Lower leg skin (tissue), 4 donors: ENCODE measurements at places on chromosomes 2 and 18.
A peak's percentile ranks its signal among the peaks of the same experiment; 100 is the strongest.

GRCh38 chr2:17892770-17893534 lies 14.5 kb downstream of the KCNS3 start:
- DNase-seq: no peak

GRCh38 chr2:60836491-60836890 lies 44.9 kb upstream of the REL start:
- DNase-seq: no peak

DNA sequence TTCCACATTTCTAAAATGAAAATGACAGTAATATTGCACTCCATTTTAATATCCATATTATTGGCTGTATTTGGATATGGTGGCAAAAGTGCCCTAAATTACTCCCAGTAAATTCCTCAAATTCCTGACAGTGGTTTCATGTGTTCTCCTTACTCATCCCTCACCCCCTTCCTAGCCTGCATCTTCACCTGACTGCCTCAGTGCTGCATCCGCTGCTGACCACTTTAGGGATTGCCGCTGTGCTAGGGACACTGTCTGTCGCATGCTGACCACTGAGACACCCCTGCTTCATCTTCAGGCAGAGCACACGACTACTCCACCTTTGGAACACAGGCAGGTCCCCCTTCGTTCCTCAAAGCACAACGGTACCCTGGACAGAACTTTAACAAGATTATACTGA lies 32.6 kb downstream of the DSEL start:
- no peak for DNase-seq

DNA sequence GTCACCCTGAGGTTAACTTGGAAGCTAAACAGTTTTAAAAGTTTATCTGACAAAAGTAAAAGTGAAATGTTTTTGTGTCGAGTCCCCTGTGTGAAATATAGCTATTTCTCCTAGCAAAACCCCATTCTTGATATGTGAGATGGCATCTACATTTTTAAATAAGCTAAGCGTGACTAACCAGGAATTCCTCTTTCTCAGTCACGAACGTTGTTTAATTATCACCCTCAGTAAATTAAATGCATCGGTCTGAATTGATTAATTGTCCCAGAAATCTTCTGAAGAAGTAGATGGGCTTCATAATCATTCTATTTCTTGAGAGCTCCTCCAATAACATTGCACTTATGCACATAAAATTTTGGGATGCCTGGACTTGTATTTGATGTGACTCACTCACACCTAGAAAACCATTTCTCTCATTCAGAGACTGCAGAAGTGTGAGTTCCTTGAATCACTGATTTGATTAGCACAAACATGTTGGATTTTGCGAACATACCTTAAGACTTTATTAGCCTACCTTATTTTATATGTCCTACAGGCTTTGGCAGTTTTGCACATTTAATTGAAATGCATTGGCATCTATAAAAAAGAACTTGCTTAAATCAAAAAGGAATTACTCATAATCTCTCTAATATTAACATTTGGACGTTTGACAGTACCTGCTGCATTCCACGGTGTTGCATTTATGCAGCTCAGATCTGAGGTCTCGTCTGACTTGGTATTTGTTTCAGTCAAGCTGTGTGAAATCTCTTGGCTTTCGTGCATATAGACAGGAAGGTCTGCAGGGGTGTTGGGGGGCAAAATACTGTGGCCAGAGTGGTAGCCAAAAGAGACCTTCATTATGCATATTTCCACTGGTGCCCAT lies 475.2 kb downstream of the EPHA4 start:
- no peak for DNase-seq

DNA sequence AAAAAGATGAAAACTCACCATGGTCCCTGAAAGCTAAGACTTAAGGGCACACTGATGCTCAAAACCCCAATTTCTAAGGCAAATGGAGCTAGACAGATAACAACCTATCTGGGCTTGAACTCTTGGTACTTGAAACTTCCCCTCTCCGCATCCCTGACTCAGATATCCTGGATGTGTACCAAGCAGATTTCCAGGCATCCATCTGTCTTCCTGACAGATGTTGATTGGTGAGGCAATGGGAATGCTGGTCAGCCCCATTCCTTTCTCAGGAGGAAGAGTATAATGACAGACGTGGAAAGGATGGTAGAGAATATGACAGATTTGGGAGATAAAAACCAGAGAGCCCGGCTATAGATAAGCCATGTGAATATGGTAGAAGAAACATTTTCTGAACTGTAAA lies 69.2 kb downstream of the ADD2 start:
- no peak for DNase-seq

DNA sequence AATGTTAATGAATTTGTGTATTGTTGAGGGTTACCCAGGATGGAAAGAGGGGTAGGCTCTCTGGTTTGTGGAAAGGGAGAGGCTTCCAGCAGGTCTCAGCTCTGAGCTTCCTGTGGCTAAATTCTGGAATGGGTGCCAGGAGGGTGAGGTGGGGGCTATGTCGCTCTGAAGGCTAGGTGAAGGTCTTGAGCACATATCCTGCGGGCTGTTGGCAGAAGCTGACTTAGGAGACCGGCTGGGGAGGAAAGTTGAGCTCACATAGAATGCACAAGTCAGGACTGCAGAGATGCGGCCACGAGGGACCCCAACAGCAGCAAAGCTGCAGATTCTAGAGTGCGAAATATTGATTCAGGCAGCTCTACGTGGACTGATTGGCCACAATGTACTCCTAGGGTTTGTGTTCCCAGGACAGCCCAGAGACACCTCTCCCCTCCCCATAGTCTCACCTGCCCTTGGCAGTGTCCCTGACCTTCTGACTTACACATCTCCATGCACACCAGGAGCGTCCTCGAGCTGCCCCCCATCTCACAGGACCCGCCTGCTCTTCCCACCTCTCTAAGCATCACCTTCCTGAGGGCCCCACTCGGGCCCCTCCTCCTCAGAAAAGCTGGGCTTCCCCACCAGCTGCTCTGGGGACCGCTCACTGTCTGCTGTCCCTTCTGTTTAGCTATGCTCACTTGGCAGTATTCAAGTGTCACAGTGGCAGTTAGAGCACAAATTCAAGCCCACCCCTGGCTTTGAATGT lies 72.6 kb downstream of the ALK start:
- no peak for DNase-seq

DNA sequence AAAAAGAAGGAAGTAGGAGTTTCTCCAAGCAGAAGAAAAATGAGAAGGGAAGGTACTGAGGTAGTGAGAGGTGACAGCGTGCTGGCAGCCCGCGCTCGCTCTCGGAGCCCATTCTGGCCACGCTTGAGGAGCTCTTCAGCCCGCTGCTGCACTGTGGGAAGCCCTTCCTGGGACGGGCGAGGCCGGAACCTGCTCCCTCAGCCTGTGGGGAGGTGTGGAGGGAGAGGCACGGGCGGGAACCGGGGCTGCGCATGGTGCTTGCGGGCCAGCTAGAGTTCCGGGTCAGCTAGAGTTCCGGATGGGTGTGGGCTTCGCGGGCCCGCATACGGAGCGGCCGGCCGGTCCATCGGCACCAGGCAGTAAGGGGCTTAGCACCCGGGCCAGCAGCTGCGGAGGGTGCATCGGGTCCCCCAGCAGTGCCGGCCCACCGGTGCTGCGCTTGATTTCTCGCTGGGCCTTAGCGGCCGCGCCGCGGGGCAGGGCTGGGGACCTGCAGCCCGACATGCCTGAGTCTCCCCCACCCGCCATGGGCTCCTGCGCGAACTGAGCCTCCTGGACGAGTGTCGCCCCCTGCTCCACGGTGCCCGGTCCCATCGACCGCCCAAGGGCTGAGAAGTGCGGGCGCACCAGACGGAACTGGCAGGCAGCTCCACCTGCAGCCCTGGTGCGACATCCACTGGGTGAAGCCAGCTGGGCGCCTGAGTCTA lies 11.1 kb upstream of the CYS1 start:
- no peak for DNase-seq

DNA sequence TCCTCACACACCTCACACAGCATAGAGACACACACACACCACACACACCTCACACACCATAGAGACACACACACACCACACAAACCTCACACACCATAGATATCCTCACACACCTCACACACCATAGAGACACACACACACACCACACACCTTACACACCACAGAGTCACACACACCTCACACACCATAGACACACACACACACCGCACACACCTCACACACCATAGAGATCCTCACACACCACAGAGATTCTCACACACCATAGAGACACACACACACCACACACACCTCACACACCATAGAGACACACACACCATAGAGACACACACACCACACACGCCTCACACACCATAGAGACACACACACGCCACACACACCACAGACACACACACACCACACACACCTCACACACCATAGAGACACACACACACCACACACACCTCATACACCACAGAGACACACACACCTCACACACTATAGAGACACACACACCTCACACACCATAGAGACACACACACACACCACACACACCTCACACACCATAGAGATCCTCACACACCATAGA lies 270.6 kb downstream of the CYRIA start:
- no peak for DNase-seq

GRCh38 chr18:76398896-76399612 lies 96.0 kb downstream of the ZNF516 start:
- peak; percentile 85 for DNase-seq

GRCh38 chr2:231769170-231770136 lies 11.6 kb downstream of the PDE6D start:
- DNase-seq: no peak

GRCh38 chr2:237429753-237430152 lies 15.8 kb upstream of the COL6A3 start:
- no peak for DNase-seq

GRCh38 chr2:168327328-168327727 lies 79.9 kb upstream of the STK39 start:
- DNase-seq: no peak

DNA sequence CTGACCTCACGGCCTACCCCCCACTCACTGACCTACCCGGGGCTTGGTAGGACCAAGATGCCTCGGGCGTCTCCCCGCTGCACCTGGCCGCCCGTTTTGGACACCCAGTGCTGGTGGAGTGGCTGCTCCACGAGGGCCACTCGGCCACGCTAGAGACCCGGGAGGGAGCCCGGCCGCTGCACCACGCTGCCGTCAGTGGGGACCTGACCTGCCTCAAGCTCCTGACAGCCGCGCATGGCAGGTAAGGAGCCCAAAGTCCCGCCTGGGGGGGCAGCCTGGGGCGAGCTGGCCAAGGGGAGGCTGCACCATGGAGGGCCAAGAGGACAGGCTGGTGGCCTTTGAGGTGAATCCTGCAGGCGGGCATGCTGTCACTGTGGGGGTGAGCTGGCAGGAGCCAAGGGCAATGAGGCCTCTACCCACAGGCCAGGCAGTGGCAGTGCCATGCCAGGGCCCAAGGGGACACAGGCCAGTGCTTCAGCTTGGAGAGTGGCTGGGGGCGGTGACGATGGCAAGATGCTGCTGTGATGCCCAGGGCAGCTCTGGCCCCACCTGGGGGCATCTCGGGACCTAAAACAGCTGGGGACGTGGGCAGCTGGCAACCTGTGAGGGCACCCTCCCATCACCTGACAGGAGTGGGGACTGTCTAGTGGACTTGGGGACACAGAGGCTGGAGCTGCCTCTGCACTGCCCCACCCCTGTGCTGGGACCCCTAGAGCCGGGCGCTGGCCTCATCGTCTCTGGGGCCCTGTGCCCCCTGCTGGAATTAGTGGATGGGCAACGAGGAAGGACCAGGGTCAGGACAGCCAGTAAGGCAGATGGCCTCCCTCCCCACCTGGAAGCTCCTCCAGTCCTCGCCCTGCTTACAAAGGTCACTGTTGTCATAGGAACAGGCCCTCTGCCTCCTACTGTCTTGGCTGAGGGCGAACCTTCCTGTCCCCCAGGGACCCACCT lies 2.0 kb downstream of the ESPNL start:
- DNase-seq: no peak

DNA sequence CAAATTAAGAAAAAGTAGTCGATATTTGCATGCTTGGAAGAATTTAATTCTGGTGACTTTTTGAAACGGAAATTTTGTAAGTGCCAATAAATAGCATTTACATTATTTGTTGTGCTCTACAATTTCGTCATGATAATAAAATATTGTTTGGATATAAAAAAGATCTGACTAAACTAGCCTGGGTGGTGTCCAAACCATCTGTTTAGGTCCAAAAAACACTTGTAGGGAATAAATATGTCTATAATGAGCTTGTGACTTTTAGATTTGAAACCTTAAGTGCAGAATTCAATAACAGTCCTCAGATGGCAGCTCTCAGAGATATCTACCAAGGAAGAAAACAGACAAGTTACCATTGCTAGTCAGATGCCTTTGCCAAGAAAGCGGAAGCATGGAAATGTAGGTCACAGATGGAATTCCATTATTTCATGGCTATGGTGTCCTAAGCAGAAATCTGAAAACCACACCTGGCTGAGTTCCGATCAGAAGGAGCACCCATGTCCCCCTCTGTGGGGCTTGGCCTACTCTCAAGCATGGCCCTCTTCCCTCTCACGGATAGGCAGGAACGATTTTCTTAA lies 731.1 kb downstream of the RNF144A start:
- no peak for DNase-seq

DNA sequence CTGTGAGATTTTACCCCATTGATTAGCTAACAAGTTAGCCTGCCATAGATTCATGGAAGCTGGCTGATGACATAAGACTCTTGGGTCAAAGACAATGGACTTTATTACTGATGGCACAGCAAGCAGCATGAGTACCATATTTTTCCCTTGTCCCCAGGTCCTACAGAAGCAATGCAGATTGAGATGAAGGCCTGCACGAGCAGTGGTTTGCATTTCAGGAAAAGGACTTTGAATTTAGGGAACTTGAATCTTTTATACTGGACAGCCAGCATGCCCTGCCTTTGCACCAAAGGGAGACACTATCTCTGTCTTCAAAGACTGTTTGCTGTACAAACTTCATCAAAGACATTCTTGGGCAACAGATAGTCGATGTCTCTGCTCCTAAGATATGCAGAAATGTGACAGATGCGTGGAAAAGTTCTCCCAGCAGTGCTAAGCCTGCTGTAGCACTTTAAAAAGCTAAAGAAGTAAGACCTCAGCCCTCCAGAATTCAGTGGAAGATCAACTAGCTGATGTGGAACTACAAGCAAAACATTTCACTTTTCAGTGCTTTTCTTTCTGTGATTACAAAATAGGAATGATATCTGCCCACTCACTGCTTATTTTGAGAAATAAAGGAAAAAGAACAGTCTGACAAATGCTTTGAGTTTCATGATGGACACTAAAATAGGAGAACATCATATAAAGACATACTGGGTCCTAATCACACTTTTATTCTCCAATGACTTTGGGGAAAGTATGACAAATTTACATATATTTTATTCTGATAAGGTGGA lies 44.4 kb upstream of the TANK start:
- no peak for DNase-seq

DNA sequence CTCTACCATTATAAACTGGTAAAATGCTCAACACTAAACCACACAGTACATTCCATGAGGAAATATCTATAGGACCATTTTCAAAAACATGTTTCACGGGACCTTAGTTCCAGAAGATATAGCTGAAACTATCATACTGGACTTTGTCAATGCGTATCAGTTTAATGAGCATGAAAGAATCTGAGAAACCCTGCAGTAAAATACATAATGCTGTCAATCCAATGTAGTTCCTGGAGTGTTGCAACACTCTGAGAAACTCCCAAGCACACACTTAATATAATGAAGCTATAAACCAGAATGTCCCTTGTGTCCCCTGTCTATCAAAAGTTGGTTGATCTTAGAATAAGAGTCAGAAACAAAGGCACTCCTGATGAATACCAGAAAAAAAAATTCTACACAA lies 16.2 kb downstream of the IWS1 start:
- DNase-seq: no peak
